Kidney (tissue), 22 donors: ENCODE measurements at places on chromosomes 2 and 18. TPM values are rescaled to one million over a fixed set of nuclear protein-coding genes. Genes with fewer than 3 reads are reported as not detected.

IGFBP5 gene
- total RNA-seq, result 572 TPM

SULT1C2 gene
- 67.4 TPM for total RNA-seq

LDLRAD4 gene
- 42.3 TPM for total RNA-seq

DNA sequence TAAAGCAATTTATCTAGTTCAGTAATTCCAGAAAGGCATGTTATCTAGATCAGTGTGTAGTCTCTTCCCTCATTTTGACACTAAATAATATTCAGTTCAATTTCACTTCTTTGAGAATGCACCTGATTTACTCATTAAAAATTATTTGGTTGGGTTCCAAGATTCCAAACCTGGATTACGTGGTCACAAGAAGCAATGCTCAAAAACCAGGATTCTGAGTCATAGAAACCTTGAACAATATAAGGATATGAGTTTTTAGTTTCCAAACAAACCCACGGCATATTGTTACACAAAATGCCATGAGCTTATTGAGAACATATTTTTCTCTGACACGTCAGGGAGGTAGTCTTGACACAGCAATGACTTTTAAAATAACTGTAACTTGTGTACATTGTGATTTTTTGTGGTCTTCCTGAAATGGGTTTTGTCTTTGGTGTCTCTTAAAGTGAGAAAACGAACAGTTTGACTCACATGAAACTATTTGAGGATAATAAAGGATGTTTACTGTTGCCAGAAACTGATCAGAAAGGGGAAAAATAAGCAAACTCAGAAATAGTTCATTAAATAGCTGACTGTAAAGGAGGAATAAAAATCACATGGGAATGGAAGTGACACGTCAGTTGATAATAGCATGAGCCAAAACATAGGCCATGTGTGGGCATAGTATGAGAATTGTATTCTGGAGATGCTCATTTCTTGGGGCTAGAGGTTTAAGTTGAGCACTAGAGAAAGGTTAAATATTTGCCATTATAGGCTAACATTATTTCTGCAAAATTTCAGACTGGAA is 617.7 kb upstream of the CDH2 start:
- DNase-seq, result no peak

DNA sequence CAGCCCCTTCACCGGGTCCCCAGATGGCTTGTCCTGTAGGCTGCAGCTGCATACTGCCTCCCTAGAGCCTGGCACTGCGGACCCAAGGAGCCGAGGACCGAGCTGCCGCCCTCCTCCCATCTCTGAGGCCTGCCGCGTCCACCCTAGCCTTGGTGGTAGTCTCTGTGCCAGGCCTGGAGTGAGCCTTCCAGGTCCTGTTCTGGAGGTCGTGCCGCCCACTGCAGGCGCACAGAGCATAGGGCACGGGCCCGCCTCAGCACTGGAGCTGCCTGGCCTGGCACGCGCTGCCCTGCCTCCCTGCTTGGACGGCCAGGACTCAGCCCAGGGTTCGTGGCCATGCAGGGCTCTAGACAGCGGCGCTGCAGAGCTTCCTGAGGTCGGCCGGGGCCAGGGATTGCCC is 239.5 kb downstream of the DCDC2C start:
- DNase-seq, result no peak

DNA sequence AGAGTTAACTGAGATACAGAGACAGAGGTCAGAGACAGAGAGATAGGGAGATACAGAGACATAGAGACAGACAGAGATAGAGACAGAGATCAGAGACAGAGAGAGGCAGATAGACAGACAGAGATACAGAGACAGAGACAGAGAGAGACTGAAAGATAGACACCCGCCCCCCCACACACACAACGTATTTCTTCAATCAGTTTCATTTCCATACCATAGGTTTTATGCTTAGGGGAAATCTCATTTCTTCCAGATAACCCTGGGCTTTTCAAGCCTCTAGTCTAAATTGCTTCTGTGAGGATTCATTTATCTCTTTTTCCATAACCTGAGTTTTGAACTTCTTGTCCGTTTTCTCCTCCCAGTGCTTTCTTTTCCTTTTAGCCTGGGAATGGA is 94.6 kb downstream of the CD8B2 start:
- DNase-seq, result no peak

DNA sequence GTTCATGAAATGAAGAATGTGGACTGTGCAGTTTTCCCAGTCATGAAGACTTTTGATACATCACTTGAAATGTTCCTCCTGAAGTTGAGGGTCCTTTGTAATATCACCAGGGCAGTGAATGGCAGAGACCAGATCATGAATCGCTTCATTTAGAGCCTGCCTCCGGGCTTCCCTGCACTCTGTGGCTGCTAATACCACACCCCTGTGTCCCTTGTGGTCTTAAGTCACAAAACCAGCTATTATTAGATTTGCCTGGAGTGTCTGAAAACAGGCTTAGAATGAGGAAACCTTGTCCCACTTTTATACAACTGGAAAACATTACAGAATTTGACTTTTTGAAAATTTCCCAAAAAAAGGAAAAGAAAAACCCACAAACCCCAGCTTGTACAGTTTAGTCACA is 147.9 kb downstream of the MGAT5 start:
- DNase-seq, result no peak

DNA sequence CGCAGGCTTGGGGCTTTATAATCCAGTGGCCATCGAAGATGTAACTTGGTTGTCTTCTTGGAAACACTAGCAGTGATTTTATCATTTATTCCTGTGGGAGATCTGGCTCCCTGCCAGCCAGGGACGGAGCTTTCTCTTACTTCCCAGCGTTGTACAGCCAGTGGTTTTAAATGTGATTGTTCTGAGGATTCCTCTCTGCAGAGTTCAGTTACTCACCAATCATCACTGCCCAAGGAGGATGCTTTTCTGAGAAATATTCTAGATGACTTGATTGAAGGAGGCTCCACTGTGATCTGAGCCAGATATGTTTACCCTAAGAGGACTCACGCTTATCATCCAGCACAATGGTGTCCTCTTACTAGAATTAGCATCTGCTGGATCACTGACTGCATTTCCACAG is 744.3 kb downstream of the RNF144A start:
- no peak for DNase-seq

- DNase-seq, result no peak
Measured at GRCh38 chr2:10168221-10168620, 45.7 kb downstream of the RRM2 start.

EMX1 gene
- 19.6 TPM for total RNA-seq

CFC1 gene
- total RNA-seq, result not detected

DNA sequence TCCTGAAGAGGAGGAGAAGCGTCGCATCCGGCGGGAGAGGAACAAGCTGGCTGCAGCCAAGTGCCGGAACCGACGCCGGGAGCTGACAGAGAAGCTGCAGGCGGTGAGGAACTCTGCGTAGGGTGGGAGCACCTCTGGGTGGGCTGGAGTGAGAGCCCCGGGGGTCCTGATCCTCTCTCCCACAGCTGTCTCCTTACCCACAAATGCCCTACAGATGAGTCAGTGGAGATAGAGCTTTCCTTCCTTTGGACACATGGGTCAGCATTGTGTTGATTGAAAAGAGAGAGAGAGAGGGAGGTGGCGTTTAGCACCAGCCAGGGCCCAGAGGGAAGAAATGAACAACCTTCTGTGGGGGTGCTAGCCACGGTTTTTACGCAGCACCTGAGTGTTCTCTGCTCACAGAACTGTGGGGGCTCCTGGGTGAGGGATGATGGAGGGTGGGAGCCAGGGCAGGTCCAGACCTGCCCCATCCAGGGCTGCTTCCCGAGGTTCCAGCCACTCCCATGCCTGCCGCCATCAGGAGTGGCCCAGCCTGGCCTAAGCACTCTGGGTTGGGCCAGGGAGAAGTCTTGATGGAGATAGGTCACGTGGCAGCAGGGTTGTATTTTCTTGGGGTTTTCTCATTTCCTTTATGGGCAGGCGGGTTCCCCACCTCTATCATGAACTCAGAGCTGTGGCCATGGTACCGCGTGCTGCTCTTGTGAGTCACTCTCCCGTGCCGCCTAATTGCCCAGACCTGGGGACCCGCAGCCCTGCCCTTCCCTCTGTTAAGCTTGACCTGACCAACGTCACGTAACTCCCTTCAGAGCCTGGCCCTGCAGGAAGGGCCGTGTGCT is 16.3 kb downstream of the FOSL2 start:
- DNase-seq, result no peak

- DNase-seq, result peak; percentile 28
Measured at GRCh38 chr2:99648178-99648844, 158.5 kb upstream of the REV1 start.
